Psoas muscle (tissue), 8 donors: ENCODE measurements at places on chromosomes 11 and 22.
A peak's percentile ranks its signal among the peaks of the same experiment; 100 is the strongest.

GRCh38 chr11:67111261-67111660 lies 7.8 kb upstream of the KDM2A start:
- H3K36me3 ChIP-seq, result no peaks in the 10 kb centered on the region
- no peak overlapping the region for H3K4me3 ChIP-seq
- DNase-seq, result no peak
- H3K27me3 ChIP-seq, result no peaks in the 10 kb centered on the region

DNA sequence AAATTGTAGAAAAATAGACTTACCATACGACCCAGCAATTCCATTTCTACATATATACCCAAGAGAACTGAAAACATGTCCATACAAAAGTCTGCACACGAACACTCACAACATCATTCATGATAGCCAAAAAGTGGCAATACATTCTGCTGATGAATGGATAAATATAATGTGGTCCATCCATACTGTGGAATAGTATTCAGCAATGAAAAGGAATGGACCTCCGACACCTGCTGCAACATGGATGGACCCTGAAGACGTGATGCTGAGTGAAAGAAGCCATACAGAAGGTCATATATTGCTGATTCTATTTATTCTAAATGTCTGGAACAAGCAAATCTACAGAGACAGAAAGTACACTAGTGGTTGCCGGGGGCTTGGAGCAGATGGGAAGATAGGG lies 19.2 kb downstream of the CPT1A start:
- no peaks in the 10 kb centered on the region for H3K36me3 ChIP-seq
- no peak overlapping the region for H3K4me3 ChIP-seq
- H3K4me1 ChIP-seq, result no peaks in the 10 kb centered on the region
- H3K27me3 ChIP-seq, result no peaks in the 10 kb centered on the region
- no peak overlapping the region for H3K27ac ChIP-seq
- DNase-seq, result no peak

DNA sequence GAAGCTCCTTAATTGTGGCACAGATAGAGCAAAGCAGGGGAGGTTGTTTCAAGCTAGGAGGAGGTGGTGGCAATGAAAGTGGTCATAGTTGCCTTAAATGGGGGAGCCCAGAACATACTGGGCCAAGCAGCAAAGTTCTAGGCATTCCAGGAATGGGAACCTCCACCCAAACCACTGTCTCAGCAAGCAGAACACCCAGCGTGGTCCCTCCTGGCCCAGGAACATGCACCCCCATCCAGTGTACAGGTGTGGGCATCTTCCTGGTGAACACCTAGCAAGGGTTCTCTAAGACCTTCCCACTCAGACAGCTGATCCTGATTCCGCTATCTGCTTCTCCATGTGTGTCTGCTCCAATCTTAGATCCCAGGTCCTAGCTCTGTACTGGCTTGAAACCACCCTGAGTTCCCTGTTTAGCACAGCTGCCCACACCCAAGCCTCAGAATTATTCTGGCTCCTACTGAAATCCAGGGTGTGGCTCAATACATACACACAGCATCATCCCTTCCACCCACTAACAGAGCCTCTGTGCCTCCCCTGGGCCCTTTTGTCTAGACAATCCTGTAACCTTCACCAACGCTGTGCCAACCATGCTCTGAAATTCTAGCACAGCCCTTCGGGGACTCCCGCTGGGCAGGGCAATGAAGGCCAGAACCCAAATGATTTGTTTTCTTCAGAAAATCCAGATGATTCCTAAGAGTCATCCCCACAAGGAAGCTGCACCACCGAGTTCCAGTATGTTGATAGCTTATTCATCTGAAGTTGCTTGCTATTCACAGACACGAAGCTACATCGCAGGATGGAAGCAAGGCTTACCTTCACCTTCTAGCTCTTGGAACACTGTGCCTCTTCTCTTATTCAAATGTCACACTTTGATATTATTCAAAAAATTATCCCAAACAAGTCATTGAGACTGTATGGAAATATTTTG lies 76.6 kb downstream of the ABTB2 start:
- no peaks in the 10 kb centered on the region for H3K36me3 ChIP-seq
- no peak overlapping the region for H3K4me3 ChIP-seq
- H3K27ac ChIP-seq, result no peak overlapping the region
- H3K4me1 ChIP-seq, result peaks cover 8% of the 10 kb centered on the region
- DNase-seq, result no peak
- no peaks in the 10 kb centered on the region for H3K27me3 ChIP-seq

GRCh38 chr22:19169947-19170318 lies 8.6 kb downstream of the SLC25A1 start:
- H3K4me1 ChIP-seq, result peaks cover 17% of the 10 kb centered on the region
- peak overlapping the region; percentile 81 for H3K4me3 ChIP-seq
- no peak for DNase-seq
- no peaks in the 10 kb centered on the region for H3K36me3 ChIP-seq

- H3K36me3 ChIP-seq, result no peaks in the 10 kb centered on the region
- no peaks in the 10 kb centered on the region for H3K4me1 ChIP-seq
- no peak for DNase-seq
- no peak overlapping the region for H3K27ac ChIP-seq
- H3K4me3 ChIP-seq, result no peak overlapping the region
- H3K27me3 ChIP-seq, result no peaks in the 10 kb centered on the region
These were observed 40.8 kb downstream of the RIBC2 start for GRCh38 chr22:45454275-45454674.

DNA sequence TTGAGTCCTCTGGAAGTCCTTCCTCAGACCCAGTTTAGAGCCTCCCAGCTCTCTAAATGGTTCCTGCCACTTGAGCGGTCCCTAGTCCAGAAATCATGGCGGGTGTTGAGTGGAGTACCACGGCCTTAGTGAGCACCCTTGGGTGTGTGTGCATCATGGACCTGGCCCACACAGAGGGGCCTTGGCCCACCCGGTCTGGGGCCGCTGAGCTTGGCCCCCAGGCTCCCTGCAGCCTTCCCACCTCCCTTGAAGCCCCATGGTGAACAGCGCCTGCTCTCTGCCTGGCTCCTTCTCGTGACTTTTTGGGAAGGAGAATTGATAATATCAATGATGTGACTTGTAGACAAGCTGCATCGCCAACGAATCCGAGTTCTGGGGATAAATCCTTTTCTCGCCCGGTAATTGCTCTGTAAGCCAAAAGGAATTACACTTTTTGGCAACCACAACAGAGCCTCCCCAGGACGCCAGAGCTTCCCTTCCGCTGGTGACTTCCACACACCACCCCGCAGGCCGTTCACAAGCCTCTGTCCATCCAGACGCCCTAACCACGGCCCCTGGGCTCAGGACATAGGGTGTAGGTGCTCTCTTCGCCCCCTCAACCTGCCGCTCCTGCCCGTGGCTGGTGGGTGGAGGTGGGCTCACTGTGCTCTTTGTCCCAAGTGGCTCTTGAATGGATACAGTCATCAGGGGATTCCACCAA lies 93.8 kb downstream of the NECTIN1 start:
- H3K27ac ChIP-seq, result no peak overlapping the region
- H3K4me3 ChIP-seq, result no peak overlapping the region
- no peaks in the 10 kb centered on the region for H3K4me1 ChIP-seq
- no peaks in the 10 kb centered on the region for H3K36me3 ChIP-seq
- H3K27me3 ChIP-seq, result peaks cover 2% of the 10 kb centered on the region
